ENCODE measurements at places on chromosomes 3 and 15.

- no peak for DNase-seq
These were observed 22.1 kb upstream of the WDR49 start for GRCh38 chr3:167675848-167676247.

- no peak for DNase-seq
These were observed 513.2 kb upstream of the TBL1XR1 start for GRCh38 chr3:177710506-177710905.

DNA sequence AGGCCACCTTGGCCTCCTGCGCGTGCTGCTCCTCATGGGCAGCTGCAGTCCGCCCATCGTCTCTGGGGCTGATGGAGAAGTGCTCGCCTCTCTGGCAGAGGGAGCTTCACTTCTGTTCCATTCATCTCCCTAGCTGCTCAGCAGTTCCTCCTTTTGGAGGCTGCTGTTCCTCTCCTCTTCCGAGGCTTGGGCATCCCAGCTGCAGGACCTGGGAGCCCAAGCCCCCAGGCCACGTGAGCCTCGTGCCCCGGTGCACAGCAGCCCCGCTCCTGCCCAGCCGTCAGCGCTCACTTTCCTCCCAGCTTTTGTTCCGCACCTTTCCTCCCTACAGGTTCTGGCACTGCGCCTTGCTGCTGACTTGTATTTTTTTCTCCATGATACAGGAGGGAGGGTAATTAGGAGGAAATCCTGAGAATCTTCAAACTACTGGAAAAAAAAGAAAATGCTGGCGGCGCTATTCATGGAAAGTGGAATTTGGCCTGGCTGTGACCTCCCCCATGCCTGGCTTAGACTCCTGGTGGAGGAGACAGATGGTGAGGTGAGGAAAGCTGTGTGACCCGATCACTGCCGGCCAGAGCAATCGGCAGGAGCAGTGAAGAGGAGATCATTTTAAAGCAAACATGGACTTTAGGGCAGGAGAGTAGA, 210.1 kb downstream of the CHST2 start:
- no peak for DNase-seq

DNA sequence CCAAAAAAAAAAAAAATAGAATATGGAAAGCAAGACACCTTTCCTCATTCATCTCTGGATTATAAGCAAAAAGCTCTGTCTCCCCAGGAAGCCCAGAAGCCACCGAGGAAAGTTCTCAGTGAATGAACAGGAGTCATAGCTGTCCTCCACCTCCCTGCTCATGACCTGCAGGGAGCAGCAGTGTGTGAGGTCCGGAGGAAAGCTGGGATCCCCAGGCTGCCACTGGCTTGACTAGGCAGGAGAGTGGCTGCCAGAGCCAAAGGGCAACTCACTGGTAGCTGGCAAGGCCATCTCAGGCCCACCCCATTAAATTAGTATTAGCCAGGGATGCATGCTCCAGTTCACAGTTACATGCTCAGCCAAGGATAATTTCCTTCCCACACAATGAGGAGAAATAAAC, 191.6 kb upstream of the STT3B start:
- no peak for DNase-seq

DNA sequence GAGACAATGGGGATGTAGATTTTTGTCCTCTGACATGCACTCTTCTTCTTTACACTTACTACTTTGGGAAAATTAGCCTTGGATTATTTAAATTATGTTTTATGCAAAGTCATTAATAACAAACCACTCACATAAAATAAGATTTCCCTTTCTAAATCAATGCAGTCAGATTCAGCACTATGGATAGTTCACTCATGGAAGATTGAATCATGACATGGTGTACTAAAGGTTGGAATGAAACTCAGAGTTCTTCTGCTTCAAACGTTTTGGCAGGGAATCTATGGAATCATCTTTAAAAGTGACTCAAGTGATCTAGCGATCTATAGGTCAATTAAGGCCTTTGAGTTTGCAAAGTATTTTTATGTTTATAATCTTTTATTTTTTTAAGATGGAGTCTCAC, 154.3 kb downstream of the KCNMB2 start:
- DNase-seq: peak; percentile 6

DNA sequence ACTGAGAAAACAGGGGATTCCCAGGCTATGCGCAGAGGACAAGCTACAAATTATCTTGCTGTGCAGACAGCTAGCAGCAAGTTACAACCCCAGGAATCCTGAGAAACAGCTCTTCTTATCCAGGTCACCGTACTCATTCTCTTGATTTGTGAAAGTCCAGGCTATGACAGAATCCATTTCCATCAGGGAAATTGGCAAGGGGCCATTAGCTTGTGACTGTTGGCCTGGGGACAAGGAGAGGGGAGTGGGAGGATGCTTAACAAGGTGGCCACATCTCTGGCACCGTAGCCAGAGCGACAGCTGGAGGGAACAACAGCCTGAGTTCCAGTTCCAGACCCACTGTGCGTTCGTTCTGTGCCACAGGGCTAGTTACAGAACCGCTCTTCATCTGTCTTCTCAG, 44.9 kb upstream of the PLXNA1 start:
- no peak for DNase-seq

Measured in hematopoietic multipotent progenitor cell treated with erythropoietin and hydrocortisone succinate and interleukin-3 and kit ligand, for 4 days (in vitro differentiated cells).